ENCODE measurements at places on chromosomes 11 and 22.

- no peak for DNase-seq
These were observed 11.1 kb downstream of the E2F8 start for GRCh38 chr11:19229671-19230070.

DNA sequence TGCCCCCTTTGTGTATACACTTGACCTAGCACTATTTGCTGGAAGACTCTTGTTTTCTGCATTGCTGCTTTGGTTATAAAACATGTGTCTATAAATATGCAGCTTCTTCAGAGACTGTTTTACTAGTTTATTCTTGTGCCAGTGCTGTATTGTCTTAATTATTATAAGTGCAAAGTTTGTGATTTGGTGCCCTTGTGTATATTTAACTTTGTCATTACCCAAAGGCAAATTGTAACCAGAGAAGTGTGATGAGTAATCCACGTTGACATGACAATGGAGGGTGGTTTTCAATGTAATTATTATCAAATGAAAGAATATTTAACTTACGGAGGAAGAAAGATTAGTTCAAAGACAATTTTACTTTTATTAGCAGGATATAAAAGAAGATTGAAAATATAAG is 75.0 kb upstream of the PRODH start:
- no peak for DNase-seq

- DNase-seq, result no peak
These were observed 18.4 kb downstream of the DKK3 start for GRCh38 chr11:11989774-11990744.

DNA sequence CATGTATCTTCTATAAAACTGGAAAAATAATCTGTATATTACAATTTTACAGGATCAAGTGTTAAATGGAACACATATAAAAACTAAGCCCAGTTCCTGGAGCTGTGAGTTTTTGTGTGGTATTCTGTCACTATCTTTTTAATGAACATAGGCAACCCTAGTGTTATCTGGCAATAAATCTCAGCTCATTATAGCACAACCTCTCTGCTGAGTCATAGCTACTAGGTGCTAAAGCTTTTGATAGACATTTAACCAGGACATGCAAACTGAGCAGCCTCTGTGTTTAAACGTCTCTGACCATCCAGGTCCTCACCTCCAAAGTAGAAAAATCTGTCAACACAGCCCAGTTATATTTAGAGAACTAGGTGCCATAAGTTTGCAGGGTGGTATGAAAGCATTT is 91.0 kb upstream of the CARD18 start:
- DNase-seq, result no peak

DNA sequence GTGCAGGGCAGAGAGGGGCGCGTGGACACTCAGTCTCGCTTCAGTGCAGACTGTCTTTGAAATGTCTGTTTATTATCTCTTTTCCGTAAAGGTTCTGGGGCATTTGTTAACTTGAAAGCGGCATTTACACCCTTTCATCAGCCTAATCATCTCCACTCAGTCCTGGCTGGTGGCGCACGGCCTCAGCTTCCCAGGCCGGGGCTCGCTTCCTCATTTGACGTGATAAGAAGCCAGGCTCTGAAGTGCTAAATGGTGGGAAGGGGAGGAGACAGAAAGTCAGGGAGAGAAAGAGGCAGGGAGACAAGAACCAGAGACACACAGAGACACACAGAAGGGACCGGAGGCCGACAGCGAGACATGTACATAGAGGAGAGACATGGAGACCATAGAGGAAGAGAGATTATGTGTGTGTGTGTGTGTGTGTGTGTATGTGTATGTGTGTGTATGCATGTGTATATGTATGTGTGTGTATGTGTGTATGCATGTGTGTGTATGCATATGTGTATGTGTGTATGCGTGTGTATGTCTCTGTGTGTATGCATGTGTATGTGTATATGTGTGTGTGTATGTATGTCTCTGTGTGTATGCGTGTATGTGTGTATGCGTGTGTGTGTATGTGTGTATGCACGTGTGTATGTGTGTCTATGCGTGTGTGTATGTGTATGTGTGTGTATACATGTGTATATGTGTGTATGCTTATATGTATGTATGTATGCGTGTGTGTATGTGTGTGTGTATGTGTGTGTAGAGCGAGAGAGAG is 101.5 kb downstream of the ST3GAL4 start:
- DNase-seq, result no peak

DNA sequence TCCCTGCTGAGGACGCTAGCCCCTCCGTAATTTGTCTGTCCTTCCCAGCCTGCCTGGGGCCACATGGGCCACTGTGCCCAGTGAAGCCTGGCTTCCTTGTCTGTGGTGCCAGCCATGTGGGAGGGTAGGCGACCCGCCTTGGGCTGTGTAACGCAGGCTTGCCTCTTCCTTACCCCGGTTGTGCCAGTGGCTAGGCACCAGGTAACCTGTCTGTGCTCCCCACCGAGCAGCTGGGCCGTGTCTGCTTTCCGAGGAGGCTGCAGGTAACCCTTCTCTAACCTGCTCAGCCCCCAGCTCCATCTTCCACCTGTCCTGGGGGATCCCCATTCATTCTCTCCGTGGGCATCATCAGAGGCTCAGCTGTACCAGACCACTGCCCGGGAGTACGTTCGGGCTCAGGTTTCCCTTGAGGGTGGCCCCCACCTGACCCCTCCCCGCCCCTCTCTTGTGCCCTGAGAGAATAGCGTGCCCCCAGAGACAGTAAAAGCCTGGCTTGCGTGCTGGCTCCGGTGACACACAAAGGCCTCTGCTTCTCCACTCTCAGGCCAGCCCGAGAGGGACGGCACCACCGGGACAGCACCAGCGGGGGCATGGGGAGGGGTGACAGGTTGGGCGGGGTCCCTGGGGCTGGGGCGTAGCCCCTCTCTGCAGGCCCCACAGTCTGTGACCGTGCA is 79.1 kb downstream of the CDKN1C start:
- no peak for DNase-seq

DNA sequence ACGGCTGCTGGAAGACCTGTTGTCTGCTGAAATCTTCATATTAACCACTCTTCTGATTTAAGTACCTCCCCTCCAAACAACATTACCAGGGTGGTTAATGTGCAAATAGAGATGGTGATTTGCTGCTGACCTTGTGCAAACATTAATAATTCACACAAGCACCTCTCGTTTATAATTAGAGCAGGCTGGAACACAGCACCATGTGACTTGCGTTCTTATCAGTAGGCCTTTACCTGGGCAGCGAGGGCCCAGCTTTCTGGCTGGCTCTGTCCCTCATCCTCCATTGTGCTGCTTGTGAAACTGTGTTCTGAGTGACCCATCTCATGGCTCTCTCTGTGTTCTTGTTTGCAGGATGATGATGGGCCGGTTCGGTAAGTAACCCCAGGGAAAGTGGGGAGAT is 41.0 kb upstream of the PARVG start:
- no peak for DNase-seq

- no peak for DNase-seq
These were observed 682.1 kb downstream of the KCNA4 start for GRCh38 chr11:29334776-29335130.

DNA sequence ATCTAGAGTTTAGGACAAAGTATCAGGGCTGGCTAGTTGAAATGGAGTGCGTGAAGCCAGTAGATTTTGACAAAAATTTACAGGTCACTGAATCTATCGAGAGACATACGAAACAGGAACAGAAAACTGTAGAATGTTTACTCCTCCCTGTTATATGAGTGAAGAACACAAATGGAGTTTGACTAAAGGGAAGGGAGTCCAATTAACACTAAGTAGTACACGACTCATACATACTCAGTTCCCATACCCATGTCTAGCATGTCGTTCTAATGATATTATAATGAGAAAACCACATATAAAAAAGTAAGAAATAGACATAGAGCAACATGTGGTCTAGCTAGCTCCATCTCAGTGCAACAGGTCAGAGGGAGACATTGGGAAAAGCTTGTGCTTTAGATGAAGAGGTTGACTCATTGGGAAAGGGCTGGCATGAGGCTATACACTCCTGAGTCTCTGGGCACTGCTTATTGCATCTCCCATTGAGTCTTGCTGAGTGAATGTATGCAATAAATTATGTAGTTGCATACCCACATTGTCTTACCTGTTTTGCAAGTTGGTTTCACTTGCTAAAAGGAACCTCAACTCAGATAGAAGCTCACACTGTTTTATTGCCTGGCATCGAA is 43.5 kb downstream of the CD44 start:
- DNase-seq, result no peak

DNA sequence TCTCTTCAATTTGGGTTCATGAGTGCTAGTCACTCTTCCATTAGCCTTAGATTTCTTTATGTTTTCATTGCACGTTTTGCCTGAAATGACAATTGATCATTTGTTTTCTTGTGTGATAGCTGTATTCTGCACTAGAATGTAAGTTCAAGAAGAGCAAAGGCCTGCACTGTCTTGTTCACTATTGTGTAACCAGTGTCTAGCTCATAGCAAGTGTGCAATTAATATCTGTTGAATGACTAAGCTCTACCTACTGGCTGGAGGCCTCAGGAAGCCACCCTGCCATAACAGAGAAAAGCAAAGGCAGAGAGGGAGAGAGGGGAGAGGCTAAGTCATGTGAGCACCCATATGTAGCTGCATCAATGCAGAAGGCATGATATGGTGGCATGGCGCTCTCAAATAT is 292.8 kb upstream of the SYN3 start:
- DNase-seq, result no peak

DNA sequence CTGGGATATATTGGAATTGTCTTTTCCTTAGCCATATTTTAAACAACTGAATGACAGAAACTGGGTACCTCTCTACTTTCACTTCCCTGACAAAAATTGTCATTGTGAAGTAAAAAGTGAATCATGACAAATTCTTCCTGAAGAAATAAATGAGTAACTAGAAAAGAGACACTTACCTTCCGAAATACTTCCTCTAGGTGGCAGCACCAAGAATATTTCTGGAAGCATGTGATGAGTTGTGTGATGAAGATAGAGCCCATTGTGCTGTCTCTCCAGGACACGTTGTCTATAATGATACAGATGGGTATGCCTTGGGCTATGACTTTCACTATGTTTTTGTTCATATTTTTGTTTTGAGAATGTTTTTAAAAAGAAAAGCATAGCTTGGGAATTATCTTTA is 21.5 kb downstream of the CASP4 start:
- DNase-seq, result no peak

DNA sequence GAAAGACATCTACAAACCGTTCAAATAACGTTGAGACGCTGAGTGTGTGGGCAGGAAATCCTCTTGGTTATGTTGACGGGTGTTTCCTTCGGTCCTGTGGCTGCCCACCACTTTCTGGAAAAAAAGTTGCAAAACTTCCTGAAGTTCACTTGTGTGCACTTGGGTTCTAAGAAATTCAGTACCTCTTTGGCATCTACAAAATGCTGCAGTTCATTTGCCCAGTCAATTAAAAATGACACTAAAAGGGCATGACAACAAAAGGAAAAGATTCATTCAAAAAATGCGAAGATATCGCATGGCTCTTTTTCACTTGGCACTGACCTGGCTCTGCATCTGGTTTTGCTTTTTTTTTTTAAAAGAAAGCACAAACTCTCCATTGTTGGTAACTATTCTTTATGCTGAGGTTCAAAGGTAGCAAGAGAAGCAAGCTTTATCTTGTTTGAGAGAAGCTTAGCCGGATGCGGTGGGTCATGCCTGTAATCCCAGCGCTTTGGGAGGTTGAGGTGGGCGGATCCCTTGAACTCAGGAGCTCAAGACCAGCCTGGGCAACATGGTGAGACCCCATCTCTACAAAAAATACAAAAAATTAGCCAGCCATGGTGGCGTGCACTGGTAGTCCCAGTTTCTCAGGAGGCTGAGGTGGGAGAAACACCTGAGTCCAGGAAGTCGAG is 10.6 kb upstream of the XBP1 start:
- DNase-seq, result no peak

DNA sequence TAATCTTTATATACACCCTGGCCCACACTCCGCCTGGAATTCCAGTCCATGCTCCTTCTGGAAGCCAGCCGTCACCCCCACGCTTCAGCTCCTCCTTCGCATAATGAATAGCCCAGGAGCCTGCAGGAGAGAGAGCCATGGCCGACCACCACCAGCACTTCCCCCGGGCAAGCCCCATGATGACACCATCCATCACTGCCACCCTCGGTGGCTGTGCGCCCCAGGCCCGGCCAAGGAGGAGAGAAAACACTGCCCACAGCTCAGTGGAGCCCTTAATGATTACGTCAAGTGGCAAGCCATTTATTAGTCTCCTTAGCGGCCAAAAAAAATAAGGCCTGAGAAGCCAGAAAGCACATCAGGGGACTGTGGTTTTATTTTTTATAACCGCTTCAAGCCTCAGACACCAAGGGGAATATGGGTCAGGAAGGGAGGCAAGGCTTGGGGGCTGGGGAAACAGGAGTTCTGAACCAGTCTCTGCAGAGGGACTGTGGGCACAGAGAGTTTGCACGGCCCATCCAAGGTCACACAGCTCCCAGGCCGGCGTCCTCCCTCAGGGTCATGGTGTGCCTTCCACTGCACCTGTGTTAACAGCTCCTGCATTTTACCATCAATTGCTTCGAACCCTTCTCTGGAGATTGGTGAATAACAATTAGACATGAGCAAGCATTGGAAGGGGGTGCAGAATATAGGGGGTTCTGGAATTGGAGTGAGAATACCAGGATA is 134.3 kb downstream of the MN1 start:
- DNase-seq, result no peak

DNA sequence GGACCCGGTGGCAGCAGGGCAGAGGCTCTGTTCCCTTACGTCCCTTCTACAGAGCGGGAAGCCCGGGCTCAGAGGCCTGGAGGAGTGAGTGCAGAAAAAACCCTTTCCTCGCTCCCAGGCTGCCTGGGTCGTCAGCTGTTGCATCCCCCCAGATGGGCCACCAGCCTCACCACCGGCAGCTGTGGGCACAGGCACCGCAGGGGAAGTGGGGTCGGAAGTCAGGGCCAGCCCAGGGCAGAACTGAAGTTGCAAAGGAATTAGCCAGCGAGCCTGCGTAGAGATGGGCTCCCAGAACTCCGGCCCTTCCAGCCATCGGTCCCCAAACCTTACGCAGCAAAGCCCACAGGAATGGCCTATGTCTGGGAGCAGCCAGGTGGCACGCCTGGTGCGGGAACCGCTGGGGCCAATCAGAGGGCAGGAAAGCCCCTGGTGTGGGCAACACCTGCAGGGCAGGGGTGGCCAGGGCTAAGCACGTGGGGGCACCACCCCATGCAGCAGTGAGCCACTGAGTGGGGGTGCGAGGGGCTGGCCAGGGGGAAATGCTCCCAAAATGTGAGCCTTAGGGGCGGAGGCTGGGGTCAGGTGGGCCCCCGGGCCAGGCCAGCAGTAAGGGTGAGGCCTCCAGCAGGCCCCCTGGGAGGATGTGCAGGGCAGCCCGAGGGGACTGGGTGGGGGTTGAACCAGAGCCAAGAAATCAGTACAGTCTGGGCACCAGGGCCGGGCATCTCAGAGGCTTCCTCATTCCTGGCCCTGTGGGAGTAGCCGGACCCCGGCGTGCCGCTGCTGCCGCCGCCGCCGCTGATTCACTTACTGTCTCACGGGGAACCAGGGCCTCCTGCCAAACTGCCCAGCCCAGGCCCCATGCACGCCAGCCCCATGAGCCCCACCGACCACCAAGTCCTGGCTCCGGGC is 58.2 kb downstream of the WNT7B start:
- DNase-seq, result no peak

Data from NCI-H1694 (cell line).